ENCODE measurements at places on chromosomes 7 and 10.
A peak's percentile ranks its signal among the peaks of the same experiment; 100 is the strongest.

DNA sequence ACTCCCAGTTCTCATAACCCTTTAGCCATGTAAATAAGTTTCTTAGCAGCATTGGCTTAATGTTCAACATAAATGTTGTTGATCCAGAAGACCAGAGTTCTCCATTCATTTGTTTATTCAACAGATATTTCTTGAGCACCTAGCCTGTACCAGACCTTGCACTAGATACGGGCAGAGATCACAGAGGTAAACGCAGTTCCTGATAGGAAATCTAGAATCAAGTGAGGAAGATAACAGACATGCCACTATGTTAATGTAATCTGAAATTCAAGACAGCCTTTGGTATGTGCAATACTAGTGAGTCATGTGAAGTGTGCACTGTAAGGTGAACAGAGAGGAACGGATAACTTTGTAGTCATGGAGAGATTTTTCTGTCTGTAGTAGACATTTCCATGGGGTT is 3.0 kb downstream of the BUB3 start:
- no peak for DNase-seq

GRCh38 chr10:57098146-57098545 is 737.1 kb upstream of the ZWINT start:
- no peak for DNase-seq

GRCh38 chr10:62543571-62544355 is 169.6 kb downstream of the ZNF365 start:
- no peak for DNase-seq

- DNase-seq = no peak
Observed at GRCh38 chr7:27367933-27368549, 125.4 kb downstream of the EVX1 start.

- DNase-seq = no peak
Observed at GRCh38 chr7:5005066-5005465, 40.6 kb upstream of the RBAK start.

DNA sequence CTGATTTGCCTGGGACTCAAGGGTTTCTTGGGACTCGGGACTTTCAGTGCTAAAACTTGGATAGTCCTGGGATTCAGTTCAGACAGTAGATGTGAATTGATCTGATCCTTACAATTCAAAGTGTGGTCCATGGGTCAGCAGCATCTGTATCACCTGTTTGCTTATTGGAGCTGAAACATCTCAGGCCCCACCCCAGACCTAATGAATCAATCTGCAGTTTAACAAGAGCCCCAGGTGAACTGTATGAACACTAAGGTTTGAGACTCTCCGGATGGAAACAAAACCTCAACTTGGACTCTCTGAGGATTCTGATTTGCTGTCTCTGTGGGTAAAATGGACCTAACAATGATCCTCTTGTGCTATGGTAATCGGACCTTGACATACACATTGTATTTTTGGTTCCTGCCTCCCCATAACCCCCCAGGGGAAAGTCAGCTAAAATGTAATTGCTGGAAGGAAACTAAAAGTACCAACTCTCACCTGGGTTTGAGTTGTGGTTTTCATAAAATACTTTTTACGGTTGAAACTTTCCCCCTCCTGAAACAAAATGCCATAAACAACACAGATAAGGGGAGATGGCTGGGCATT is 11.7 kb downstream of the CYP26A1 start:
- no peak for DNase-seq

GRCh38 chr7:127678337-127678736 is 26.3 kb downstream of the SND1 start:
- DNase-seq = no peak

DNA sequence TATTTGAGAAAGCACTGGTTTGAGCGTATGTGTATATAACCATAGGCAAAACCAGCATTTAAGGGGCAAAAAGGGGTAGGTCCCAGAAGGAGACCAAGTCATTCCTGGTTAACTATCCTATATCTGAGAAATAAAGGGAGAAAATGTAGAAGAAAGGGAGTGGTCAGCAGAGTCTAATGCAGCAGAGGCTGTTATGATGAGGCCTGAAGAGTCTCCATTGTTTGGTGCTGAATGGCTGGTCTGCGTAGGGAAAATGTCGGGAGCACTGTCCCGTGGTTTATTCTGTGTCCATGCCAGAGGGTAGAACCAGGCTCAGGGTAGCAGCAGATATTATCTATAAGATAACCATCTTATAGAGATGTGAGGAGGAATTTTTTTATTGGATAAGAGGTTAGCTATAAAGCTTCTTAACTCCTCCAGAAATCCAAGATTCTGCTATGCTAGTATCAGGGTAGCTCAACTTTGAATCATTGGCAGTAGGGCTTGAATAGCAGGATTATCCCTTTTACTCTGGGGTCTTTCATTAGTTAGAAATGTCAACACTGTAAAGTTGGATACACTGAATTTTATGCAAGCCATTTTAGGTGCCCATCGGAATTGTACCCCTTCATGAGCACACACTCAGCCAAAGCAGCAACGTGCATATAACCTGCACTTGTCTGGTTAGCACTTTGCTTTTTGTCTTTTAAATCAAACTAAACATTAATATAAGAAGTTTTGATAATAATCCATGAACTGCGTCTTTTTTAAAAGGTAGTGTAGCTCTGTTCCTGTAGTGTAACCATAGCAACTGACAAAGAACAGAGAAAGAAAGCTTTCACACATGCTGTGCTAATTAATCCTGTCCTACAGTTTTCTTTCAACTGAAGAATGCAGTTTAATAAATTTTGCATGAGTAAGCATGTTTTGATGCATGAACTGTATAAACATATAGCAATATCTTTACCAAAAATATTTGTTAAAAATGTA is 312.0 kb upstream of the FZD1 start:
- DNase-seq = no peak

GRCh38 chr7:121961089-121961867 is 88.3 kb downstream of the PTPRZ1 start:
- DNase-seq = no peak

- no peak for DNase-seq
Observed at GRCh38 chr7:94336009-94336408, 58.7 kb upstream of the COL1A2 start.

- no peak for DNase-seq
Observed at GRCh38 chr7:120794106-120794729, 63.7 kb downstream of the TSPAN12 start.

- DNase-seq = peak; percentile 88
Observed at GRCh38 chr10:123559066-123559822, 106.9 kb upstream of the GPR26 start.

DNA sequence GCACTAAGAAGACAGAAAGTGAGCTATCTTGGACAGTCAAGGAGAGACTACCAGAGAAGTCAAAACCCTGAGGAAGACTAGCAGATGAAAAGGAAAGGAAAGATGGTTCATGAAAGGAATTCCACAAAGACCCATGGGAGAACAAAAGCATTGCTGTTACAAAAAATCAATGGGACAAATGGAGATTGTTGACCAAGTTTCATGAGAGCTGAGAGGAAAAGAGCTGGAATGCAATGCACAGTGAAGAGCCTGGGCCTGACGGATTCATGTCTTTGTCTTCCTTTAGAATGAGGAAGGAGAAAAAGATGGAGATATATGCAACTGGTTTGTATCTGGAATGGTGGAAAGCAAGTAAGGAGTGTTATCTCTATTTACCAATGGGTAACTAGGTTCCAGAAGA is 17.3 kb downstream of the TMEM243 start:
- DNase-seq = no peak

DNA sequence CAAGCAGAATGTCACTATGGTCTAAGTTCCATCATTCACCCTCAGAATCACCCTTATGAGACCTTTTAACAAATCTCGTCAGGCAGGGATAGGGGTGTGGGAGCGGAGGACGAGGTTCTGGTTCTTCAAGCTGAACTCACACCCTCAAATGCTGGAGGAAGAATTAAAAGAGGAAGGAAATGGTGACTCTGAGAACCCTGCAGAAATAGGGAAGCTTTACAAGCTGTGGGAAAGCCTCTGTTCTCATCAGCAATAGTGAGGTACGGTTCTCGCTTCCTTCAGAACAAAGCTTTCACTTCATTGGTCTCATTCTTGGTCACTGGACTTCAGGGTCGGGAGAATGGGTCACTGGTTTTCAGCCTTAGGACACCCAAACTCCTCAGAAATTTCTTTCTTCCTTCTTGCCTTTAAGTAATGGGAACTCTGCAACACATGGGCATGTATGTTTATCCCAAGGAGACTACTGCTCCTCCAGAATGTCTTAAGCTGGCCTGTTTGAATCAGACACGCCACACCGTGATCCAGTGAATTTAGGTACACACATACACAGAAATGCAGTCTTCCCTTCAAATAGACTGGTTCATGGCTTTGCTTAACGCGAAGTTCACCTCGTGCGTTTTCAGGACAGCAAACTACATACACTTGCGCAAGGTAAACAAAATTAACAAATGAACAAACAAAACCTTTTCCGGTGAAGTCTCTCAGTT is 226.0 kb downstream of the SFMBT2 start:
- peak; percentile 31 for DNase-seq

DNA sequence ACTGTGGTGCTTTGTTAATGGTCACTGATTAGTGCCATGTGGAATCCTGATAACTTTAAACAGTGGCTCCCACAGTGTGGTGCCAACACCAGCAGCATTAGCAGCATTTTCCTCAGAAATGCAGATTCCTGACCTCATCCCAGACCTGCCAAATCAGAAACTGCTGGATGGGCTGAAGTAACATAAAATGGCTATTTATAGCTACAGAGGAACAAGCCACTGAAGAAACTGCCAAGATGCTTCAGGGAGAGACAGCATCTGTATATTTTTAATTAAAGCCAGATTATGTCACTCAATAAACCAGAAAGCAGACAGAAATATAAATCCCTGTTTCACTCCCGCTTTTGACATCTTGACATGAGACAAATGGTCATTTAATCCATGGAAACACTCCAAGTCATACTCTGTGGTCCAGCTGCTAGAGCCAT is 178.5 kb downstream of the AMPH start:
- no peak for DNase-seq

DNA sequence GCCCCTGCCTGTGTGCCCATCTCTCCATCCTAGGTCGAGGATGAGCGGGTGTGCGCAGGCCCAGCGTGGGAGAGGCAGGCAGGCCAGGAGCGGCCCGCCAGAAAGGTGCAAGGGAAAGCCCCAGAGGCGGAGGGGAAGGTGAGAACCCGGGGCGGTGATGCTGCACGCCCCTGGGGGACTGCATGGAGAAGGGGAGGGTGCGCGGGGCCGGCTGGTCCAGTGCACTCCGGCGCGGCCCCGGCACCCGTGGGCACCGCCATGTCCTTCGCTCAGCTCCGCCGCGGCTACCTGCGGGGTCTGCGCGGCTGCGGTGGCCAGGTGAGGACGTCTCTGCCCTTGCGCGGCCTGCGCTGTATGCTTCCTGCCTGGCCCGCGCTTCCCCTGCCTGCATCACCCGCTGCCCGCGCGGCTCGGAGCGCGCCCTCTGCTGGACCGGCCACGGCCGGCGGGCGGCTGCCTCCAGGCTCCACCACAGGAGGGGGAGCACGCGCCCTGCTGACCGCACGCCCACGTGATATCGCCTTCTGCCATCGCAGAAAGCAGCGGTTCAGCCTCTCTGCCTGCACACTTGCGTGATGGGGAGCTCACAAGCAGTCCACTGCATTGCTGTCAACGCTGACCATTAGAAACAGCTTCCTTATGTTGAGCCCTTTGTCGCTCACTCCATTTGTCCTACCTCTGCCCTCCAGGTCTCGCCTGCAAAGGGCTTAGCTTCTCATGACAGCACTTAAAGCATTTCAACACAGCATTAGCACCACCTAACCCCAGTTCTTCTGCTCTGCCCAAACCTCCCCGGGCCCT is 73.9 kb downstream of the CXCL12 start:
- DNase-seq = peak; percentile 86

- DNase-seq = no peak
Observed at GRCh38 chr7:26346611-26347203, 55.0 kb downstream of the SNX10 start.

GRCh38 chr10:113458944-113459343 is 93.9 kb upstream of the HABP2 start:
- DNase-seq = no peak

GRCh38 chr7:44561962-44562621 is 11.6 kb downstream of the DDX56 start:
- DNase-seq = no peak

DNA sequence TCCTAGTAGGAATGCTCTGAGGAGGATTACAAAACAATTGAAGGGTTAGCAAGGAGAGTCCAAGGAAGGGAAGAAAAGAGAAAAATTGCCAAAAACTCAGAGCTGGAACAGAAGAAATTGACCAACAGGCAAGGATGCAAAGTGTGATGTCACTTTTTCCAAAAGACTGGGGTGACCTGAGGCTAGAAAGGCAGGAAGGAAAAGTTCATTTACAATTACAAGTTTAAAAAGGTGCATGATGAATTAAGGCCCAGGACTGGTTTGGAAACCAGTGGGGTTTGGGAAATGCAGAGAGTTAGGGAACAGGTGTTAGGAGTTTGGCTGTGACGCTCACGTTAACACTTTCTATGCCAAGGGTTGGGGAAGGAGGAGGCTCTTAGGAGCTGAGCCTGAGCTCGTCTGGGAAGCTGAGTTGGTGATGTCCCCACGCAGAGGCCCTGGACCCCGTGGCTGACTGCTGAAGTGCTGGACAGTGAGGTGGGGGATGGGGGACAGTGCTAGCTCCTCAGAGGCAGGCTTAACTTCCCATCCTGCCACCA is 92.6 kb upstream of the PODXL start:
- DNase-seq = no peak

DNA sequence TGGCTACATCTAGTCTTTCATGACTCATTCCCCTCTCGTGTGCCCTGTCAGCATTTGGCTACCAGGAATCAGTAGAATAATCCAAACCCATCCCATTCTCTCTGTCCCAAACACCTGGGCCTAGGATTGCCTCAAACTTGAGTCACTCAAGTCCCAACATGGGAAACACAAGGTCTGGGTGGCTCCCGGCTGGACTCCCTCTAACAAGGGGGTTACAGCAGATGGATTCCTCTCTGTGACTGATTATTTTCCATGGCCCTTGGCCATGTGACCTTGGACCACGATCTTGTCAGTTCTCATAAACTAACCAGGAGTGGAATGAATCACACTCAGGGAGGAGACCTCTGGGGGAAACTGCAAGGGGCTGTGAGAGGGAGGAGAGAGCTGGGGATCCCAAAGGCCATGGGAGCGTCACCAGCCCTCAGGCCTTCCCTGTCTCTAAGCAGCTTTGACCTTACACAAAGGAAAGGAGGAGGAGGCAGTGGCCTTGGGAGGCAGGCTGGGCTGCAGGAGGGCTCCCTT is 533.1 kb downstream of the KCNMA1 start:
- DNase-seq = no peak

- no peak for DNase-seq
Observed at GRCh38 chr7:47498229-47499056, 83.5 kb downstream of the TNS3 start.

DNA sequence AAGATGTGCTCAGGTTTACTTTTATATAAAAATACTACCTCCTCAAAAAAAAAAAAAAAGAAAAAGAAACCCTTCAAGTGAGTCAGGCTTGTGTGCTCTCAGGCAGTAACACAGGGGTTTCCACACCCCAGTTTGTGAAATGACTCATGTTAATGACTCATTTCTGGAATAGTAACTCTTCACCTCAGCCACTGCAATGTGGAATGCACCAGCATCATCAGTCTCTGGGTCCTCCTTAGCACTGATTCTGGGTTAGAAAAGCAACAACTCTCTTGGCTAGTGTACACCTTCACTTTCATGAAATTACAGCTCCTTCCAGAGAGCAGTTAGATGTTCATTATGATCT is 110.6 kb downstream of the EMX2 start:
- peak; percentile 72 for DNase-seq

- no peak for DNase-seq
Observed at GRCh38 chr10:14243221-14243620, 87.5 kb downstream of the FRMD4A start.

All from GM13977 (cell line).